ENCODE measurements at places on chromosomes 4 and X. TPM values are rescaled to one million over a fixed set of nuclear protein-coding genes. Genes with fewer than 3 reads are reported as not detected.
A peak's percentile ranks its signal among the peaks of the same experiment; 100 is the strongest.

Gene CENPI
- total RNA-seq, result 13.6 TPM

Gene CRLF2
- total RNA-seq, result not detected

Gene KLB
- 0.30 TPM for total RNA-seq

Gene ADH7
- total RNA-seq, result not detected

- no peak for DNase-seq
Observed at GRCh38 chrX:10949541-10949940, 161.6 kb upstream of the HCCS start.

Gene TLL1
- total RNA-seq, result 6.9 TPM

GRCh38 chr4:183838987-183839712 lies 66.0 kb upstream of the STOX2 start:
- DNase-seq, result peak; percentile 36

DNA sequence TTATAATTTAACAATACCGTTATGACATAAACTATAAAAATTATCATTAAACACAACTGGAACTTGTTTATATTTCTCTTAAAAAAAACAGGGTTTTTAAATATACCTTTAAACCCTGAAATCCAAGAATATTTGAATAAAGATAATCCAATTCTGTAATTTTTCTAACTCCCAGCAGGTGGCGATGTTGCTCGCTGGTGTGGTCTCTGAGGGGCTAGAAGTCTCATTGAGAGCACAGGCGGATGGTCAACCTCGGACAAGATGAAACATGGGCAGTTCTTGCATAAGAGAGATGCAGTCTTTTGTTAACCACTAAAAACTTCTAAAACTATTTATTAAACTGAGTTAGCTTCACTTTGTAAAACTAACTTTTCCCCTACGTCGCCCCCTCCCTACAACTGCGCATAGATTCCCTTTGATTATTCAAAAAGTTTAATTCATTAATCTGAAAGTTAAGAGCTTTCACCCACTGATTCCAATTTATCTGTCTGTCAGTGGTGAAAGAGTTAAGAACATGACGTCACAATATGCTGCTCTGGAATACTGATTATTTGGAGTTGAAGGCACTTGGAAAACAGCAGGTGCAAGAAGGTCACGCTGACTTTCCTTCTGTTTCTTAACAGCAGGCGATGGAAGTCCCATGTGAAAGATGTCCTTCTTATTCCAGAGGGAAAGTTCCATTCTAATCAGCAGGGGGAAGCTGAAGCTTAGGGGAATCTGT lies 29.5 kb downstream of the DMP1 start:
- DNase-seq, result peak; percentile 48

- DNase-seq, result no peak
Observed at GRCh38 chrX:15474028-15474427, 19.1 kb downstream of the PIR start.

Gene ENPP6
- total RNA-seq, result 53.3 TPM

- DNase-seq, result no peak
Observed at GRCh38 chr4:26866781-26867180, 6.1 kb downstream of the STIM2 start.

GRCh38 chr4:40261231-40262076 lies 64.6 kb downstream of the RHOH start:
- DNase-seq, result no peak

Gene CSAG2
- total RNA-seq, result not detected

GRCh38 chr4:1998296-1998695 lies 10.5 kb downstream of the NELFA start:
- DNase-seq, result no peak

Gene ART3
- 4.0 TPM for total RNA-seq

DNA sequence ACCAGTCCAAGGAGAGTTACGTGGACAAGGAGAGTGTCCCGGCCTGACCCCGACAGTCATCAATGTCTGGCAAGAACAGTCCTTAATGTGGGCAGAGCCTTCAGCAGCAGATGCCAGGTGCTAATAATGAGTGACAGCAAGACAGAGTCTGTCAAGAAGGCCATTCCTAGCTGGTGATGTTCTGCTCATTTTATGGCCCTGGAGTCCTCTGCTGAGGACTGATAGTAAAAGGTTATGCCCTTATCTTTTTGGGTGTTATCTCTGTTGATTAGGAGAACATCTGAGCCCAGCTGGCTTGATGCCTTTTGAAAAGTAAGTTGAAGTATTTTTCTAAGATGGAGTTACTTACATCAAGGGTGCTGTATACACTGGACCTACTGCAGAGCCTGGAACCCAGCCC lies 67.3 kb downstream of the SLC34A2 start:
- DNase-seq, result no peak

Gene MEPE
- 0.06 TPM for total RNA-seq

GRCh38 chr4:112031712-112032328 lies 113.4 kb upstream of the FAM241A start:
- DNase-seq, result peak; percentile 83

GRCh38 chr4:189285377-189285776 lies 655.3 kb upstream of the FRG1 start:
- no peak for DNase-seq

DNA sequence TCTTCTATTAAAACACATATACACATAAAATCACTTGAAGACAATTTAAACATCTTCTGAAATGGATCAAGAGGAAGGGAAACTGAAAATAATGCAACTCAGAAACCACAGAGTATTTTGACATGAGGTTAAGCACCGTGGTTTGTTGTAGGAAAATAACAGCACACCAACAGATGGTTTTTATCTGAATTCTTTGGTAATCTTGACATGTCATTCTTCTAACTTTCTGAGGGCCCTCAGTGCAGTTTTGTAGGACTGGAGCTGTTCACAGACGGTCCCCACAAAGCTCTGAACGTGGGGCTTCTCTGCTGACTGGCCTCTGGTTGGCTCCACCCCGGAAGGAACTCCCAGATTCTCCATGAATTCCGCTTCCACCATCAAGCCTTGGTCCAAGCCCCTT lies 16.0 kb upstream of the TLR8 start:
- DNase-seq, result no peak

- DNase-seq, result no peak
Observed at GRCh38 chr4:151420250-151420807, 11.4 kb downstream of the FHIP1A start.

Gene UGT2A1
- total RNA-seq, result not detected

GRCh38 chr4:87718217-87718835 lies 68.2 kb downstream of the DMP1 start:
- no peak for DNase-seq

DNA sequence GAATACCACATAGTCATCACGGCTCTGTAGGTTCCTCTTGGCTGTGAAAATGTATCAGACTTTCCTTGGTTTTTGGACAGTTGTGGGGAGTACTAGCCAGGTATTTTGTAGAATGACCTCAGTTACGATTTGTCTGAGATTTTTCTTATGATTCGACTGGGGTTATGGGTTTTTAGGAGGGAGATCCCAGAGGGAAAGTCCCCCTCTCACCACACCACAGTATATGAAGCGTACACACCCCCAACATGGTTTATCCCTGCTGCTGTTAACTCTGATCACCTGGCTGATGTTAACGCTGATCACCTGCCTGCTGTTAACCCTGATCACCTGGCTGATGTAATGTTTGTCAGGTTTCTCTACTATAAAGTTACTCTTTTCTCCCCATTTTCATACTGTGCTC lies 72.6 kb downstream of the ANAPC4 start:
- no peak for DNase-seq

Gene ZNF157
- 4.6 TPM for total RNA-seq

Gene TRIM75
- total RNA-seq, result not detected

Gene SSX1
- not detected for total RNA-seq

- DNase-seq, result no peak
Observed at GRCh38 chr4:153787575-153787974, 1.3 kb downstream of the SFRP2 start.

Gene ZFX
- total RNA-seq, result 72.6 TPM

- no peak for DNase-seq
Observed at GRCh38 chr4:45663628-45664081, 460.2 kb downstream of the GABRG1 start.

- DNase-seq, result no peak
Observed at GRCh38 chrX:111914398-111915090, 38.6 kb downstream of the TRPC5OS start.

Gene DMRTC1B
- 1.5 TPM for total RNA-seq

DNA sequence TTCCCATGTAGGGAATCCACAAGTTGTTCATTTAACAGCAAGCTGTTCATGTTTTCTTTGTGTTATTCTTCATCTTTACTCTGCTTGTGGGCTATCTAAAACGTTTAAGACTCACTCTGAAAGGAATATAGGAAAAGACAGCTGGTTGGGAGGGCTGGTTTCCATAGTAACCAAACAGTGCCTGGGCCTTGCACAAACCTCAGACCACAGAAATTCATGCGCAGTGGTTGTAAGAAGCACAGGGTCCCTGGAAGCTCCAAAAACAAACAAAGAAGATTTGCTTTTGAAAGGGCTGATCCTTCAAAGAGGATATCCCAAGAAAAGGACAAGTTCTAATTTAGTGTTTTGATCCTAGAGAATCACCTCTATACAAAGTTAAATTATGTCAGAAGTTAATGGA lies 7.8 kb downstream of the SERTM2 start:
- no peak for DNase-seq

Gene CXCL10
- total RNA-seq, result 0.28 TPM

DNA sequence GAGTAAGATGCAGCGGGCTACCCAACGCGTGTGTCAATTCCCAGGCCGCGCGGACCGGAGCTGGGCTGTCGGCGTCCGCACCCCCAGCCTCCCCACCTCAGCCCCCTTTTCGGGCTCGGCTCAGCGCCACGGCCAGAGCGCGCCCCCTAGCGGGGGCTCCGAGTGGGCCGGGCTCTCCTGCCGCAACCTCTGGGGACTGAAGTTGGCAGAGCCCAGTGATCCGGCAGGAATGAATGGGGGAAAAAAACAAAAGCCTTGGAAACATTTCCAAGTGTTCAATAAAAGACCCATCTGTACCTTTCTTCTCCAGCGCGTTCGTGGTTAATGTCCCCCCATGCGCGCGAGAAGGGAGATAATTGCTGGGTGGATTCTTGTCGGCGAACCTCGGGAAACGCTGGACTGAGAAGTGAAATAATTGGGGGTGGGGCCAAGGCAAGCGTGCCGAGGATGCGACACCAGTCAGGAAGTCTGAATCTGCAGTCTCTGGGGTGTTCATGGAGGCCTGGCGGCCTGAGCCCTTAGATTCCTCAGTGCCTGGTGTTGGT lies 5.2 kb upstream of the ARX start:
- DNase-seq, result no peak

- peak; percentile 42 for DNase-seq
Observed at GRCh38 chr4:80362578-80363181, 27.1 kb downstream of the CFAP299 start.

DNA sequence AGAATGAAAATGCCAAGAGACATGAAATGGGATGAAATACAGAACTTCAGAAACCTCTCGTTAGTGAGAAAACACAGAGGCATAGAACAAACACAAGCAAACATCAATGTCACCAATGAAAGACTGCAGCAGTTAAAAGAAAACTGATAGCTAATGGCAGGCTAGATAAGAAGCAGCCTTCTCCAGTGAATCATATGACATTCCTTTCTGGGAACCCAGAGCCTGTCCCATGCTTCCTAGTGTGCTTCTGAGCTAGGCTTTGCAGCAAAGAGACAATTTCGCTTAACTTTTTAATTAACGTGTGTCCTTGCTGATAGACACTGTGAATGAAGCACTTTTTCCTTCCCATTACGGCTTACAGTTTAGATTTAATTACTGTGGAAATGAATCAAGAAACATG lies 444.6 kb downstream of the IL15 start:
- no peak for DNase-seq

DNA sequence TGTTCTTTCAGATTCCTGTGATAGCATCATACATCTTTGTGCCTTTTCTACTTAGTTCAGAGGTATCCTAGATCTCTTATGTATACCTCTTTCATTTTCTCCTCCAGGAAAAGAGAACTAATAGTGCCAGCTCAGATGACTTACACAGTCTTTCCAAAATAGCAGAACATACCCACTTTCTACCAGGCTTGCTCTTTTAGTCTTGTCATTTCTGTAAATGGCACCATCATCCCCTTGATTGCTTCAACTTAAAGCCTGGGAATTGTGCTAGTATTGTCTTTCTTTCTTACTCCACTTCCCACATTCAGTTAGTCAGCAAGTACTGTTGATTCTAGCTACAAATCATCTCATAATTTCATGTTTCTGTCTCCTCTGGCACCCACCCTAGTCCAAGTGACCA lies 5.1 kb downstream of the APEX2 start:
- DNase-seq, result no peak

Gene GYPE
- 3.0 TPM for total RNA-seq

DNA sequence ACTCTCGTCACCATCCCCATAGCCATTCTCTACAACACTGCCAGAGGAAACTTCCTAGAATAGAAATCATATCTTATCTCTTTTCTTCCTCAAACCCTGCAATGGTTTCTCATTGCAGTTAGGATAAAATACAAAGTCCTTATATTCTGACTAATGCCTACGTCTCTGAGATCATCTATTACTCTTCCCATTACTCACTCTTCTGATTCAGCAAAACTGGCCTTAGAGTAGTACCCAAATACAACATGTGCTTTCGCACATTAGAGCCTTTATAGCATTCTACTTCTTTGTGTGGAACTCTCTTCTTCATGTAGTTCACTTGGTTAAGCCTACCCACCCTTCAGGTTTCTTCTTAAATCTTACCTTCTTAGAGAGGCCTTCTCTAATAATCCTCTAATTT lies 28.0 kb downstream of the LHFPL1 start:
- no peak for DNase-seq

Gene H2BW2
- total RNA-seq, result not detected

Gene RRH
- total RNA-seq, result 0.44 TPM

Gene GC
- not detected for total RNA-seq

DNA sequence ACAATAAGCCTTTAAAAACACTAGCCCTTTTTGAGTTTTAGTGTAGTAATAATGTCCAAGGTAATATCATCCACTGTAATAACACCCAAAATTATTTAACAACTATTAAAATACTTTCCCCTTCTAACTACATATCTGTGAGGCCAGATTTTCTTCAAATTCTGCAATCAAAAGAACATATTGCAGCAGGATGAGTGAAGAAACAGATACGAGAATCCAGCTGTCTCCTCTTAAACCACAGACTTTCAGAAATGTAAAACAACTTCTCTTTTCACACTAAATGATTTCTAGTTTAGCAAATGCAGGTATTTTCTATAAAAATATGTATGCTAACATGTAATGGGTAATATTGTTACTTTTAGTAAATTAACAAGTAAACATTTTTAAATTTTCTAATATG lies 148.9 kb downstream of the PRDM5 start:
- no peak for DNase-seq

- no peak for DNase-seq
Observed at GRCh38 chr4:38684951-38685844, 21.2 kb downstream of the KLF3 start.

- no peak for DNase-seq
Observed at GRCh38 chr4:169909479-169909878, 116.7 kb downstream of the MFAP3L start.

Gene USP26
- not detected for total RNA-seq

Gene ADH1A
- 0.11 TPM for total RNA-seq

Measured in spinal cord (tissue), 10 donors.